NCI-H1436 treated with DMSO at 0.1 percent for 48 hours (cell line): ENCODE measurements at places on chromosomes 11 and 22.

GRCh38 chr11:62605467-62605866, 3.8 kb upstream of the MTA2 start:
- DNase-seq, result no peak

DNA sequence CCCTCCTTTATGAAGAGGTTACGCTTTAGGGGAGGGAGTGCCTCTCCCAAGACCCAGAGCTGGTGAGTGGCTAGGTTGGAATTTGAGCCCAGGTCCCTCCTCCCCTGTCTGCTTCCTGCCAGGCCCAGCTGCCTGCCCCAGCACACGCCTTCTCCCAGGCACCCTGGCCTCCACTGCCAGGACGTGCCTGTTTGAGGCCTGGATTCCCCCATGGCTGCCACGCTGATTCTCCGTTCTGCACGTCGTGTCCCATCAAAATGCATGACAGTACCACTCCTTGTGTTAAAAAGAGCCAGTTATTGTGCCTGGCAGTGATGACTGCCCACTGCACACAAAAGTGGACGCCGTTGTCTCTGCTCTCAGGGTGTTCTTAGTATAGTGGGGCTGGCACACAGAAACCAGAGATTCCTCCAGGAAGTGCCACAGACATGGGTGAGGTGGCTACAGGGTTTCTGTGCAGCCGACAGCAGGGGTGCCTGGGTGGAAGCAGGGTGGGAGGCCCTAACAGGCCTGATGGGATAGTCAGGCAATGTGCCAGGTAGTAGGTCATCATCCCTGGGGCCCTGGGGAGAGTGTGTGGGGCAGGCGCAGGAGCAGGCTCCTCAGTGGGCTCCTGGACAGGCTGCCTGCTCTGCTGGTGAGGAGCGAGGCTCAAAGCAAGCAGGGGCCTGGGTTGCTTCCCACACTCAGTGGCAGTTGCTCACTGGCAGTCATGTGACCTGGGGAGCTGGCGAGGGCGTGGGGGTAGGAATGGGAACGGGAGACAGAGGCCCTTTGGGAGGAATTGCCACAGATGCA, 24.2 kb downstream of the MED15 start:
- no peak for DNase-seq

GRCh38 chr11:2898366-2899079, 12.9 kb upstream of the CDKN1C start:
- DNase-seq, result no peak

DNA sequence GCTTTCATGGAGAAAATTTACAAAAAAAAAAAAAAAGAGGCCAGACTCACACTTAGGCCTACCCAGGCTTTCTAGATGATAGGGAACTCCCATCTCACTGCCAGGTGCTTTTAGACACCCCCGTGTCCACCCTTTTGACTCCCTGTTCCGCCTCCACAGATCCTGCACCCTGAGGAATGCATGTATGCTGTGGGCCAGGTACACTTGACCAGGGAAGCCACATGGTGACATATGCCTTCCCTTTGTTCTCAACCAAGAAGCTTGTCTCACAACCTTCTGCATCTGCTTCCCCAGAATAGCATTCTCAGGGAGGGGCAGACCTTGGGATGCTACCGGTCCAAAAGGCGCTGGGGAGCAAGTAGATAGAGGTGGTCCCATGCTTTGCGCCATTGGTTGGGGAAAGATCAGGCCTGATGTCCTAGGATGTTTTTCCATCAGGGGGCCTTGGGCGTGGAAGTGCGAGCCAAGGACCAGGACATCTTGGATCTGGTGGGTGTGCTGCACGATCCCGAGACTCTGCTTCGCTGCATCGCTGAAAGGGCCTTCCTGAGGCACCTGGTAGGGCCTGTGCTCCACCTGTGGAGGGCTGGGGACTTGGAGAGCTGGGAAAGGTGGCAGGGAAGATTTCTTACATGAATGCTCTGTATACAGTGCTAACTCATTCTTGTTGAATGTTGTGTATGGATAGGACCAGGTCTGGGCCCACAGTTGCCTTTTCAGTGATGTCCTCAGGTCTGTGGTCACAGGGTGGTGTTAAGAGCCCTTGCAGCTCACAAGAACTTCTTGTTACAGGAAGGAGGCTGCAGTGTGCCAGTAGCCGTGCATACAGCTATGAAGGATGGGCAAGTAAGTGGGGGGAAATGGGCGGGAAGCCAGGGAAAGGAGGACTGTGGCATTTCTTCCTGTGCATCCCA, 7.5 kb downstream of the HMBS start:
- DNase-seq, result no peak

- no peak for DNase-seq
Measured at GRCh38 chr11:102266099-102266498, 51.2 kb upstream of the BIRC3 start.

- no peak for DNase-seq
Measured at GRCh38 chr11:79094616-79095015, 346.2 kb downstream of the TENM4 start.

GRCh38 chr11:133559382-133559781, 27.1 kb upstream of the OPCML start:
- DNase-seq, result no peak
